ENCODE measurements at places on chromosomes 6 and 20.
A peak's percentile ranks its signal among the peaks of the same experiment; 100 is the strongest.

DNA sequence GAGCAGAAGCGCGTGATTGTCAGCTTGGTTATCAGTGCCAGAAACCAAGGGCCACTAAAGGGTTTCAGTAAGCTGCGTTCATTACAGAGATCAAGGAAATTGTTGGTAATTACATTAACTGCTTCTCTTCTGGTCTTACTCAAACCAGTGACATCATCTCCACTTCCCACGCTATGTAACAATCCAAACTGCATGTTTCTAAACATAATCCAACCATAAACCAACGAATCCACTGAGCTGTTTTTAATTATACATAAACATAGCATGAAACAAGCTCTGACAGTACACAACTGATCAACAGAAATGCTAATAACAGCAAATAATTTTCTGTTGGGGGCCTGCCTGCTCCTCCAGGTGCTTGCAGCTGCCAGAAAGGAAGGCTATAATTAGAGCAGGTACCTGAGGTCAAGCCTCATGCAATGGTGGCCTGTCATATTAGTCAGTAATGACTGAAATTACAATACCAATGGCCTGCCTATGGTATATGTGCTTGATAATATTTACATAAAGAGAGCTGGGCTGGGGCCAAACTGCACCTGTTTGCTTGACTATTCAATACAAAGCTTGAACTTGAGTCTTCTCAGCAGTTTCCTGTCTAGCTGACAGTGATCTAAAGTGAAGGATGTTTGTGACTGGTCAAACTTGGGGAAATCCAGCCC is 40.1 kb downstream of the ILRUN start:
- peak; percentile 21 for DNase-seq

GRCh38 chr20:48891235-48892048 is 30.1 kb upstream of the ARFGEF2 start:
- DNase-seq, result no peak

DNA sequence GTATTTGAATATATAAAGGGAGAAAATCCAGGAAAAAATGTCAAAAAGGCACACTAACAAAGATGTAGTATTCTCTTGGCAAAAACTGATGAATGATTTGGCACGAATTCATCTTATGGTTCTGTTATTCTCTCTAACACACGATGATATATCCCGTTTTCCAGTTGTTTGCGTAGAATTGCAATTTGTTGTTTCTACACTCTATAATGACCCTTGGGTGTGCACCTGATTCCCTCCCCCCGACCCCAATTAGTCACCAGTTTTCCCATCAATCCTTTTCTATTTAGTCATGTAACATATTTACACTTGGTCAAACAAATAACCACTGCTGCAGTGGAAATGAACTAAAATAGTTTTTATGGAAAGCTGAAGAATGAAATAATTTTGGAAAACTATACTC is 1.5 kb upstream of the ARID1B start:
- no peak for DNase-seq

DNA sequence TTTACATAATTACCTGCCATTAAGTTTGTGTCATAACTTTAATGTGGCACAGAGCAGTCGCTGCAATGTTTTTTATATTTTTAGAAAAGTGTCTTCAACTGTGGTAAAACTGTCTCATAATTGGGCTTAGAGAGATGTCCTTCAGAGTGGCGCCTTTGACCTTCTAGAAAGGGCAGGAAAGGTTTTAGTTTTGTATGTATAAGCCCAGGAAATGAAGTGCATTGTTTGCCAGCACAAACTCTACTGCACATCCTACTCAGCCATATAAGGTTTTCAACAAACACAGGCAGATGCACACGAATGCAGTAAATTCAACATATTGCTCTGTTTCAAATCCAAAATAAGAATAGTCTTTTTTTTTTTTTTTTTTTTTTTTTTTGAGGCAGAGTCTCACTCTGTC is 201.4 kb downstream of the ALDH8A1 start:
- DNase-seq, result no peak

DNA sequence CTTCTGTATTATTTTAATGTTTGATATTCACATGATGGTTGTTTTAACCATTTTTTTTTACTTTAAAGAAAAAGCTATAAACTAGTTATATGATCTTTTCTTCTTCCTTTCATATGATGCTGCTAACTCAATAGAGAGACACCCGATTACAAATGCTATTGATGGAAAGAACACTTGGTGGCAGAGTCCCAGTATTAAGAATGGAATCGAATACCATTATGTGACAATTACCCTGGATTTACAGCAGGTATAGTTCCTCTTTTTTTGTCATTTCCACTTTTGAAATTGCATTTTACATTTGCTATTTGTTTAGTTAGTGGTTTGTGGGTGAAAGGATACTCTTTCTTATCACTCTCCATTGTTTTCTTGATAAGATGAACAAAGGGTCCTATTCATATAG is 176.7 kb downstream of the LAMA2 start:
- no peak for DNase-seq

Data from LoVo (cell line).